Suprapubic skin (tissue), 4 donors: ENCODE measurements at places on chromosomes 2 and 18. TPM values are rescaled to one million over a fixed set of nuclear protein-coding genes. Genes with fewer than 3 reads are reported as not detected.

DNA sequence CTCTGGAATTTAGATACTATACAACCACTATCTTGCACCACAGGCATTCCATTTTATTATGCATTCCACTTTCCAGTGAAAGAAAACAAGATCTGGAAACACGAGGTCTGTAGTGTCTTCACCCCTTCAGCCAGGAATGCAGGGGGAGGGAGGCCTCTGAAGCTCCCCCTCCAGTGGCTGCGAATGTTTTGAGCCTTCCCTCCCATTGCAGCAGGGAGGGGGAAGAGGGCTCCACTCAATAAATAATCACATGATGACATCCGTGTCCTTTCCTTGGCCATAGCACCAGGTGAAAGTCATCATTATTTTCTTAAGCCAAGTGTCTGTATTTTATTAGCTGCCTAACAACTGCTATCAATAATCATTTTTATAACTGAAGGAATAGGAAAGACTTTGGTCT lies 38.6 kb downstream of the ALPK2 start:
- DNase-seq: no peak

DNA sequence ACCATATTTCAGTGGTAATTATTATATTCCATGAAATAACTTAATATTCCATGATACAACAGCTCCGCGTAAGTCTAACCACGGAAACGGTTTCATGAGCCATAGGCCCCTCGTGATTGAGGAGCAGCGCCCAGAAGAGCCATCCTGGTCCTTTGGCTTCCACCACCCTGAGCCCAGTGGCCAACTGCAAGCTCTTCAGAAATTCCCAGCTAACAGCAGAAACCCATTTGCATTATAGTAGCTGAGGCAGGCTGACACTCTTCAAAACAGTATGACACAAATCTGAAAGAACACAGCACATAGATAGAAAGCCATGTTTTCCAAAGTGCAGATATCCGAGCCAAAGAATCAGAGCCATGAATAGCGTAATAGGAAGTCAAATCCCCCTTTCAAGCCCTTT lies 120.9 kb upstream of the NFATC1 start:
- DNase-seq: no peak

SERPINB11 gene
- total RNA-seq: not detected

FAHD2B gene
- total RNA-seq: 21.5 TPM

CFAP65 gene
- total RNA-seq: not detected

TMEM178A gene
- 2.9 TPM for total RNA-seq

CDH7 gene
- total RNA-seq: 0.24 TPM
